ENCODE measurements at places on chromosomes 4 and X. TPM values are rescaled to one million over a fixed set of nuclear protein-coding genes. Genes with fewer than 3 reads are reported as not detected.

The UVSSA gene
- 1.9 TPM for polyA plus RNA-seq

DNA sequence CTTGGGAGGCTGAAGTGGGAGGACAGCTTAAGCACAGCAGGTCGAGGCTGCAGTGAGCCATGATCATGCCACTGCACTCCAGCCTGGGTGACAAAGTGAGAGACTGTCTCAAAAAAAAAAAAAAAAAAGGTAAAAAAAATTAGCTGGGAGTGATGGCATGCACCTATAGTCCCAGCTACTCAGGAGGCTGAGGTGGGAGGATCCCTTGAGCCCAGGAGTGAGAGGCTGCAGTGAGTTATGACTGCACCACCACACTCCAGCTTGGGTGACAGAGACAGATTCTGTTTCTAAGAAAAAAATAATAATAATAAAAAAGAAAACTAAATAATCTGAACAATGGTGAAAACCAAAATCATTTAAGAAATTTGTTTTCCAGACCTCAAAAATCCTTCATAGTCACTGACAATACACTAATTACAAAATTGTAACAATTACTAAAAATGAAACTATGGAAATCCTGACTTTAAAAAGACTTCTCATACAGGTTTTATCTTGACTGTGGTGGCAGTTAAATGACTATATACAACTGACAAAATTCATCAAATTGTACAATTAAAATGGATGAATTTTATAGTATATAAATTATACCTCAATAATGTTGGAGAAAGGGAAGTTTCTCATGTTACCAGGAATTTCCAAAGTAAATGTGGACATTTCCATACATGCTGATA lies 31.3 kb downstream of the PHF8 start:
- no peak for DNase-seq

- no peak for DNase-seq
These were observed 15.3 kb downstream of the KLHL2 start for GRCh38 chr4:165222651-165222994.

DNA sequence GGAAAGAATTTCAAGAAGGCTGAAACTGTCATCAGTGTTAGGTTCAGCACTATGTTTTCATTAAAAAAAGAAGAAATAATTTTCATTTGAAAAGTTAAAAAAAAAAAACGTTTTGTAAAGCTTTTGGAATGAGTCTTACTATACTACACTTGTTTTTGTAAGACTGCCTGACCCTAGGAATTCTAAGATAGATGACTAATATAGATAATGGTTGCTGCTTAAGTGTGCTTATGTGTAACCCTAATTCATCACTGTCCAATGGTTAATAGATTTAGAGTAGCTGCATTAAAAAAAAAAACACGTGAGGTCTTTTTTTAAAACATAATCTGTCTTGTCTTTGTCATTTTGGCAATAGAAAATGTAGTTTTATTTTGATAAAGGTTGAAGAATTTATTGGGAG lies 323.2 kb downstream of the IL1RAPL1 start:
- no peak for DNase-seq

DNA sequence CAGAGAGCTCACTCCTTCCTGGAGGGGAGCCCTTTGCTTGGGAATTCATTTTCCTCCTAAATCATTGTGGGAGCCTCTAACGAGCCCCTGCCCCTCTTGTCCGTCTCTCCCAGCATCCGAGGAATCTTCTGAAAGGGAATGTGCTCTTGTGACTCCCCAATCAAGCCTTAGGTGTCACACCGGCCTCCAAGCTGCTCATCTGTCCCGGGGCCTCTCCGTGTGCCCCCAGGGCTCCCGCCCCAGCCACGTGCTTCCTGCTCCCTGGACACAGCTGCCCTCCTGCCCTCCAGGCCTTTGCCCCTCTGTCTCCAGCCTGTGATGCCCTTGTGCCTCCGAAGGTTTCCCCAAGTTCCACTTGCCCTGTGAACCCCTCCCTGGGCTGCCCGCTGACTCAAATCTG lies 239.8 kb downstream of the AFAP1 start:
- no peak for DNase-seq

GRCh38 chr4:173526724-173527102 lies 3.3 kb downstream of the HAND2 start:
- no peak for DNase-seq

DNA sequence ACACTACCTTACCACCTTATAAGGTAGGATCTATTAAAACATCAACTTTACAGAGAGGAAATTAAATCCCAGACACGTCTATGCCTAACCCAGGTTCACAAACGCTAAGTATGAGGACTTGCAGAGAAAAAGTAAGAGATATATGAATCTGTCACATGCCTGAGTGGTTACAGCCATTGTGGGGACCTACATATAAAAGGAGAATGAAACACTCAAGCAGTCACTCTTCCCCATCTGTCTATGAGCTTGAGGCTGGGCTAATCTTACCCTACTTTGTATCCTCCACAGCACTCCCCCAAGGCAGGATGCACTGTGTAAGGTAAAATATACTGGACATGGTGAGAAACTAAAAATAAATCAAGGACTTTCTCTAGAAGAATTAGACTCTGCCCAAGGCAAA lies 339.9 kb downstream of the HNRNPD start:
- DNase-seq: no peak

- no peak for DNase-seq
These were observed 361.4 kb downstream of the TEX13C start for GRCh38 chrX:125681058-125681457.

DNA sequence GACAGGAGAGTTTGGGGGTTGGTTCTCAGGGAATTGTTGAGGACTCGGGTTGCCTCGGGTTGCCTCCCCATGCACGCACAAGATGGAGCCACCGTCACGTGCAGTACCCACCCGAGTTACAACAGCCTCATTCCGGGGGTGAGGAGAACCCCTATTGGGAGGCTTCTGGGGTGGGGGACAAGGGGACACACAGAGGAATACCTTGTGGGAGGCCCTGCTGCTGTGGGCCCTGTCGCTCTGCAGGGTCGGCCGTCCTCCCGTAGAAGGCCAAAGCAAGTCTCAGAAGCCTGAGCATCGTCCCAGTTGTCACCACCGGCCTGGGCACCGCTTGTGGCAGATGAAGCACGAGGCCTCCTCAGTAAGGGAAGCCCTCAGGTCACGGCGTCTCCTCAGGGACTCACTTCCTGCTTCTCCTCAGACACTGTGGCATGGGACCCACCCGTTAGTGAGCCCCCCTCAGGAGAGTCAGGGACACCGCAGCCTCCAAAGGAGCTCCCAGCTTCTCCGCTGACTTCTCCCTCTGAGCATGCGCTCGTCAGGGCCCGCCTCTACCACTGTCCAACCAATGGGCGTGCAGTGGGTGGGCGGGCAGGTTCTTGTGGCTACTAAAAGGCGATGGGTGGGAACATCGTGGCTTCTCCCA lies at the start of gene CT55:
Gene CT55, minus strand, starts transcription at position 522 of the 643 bp plus-strand sequence. Its CDS starts 227 bp downstream, at position 295.
- DNase-seq: no peak

- DNase-seq: no peak
These were observed 104.5 kb upstream of the MAOA start for GRCh38 chrX:43551590-43551989.

- DNase-seq: no peak
These were observed 39.9 kb downstream of the CCNG2 start for GRCh38 chr4:77196866-77197265.

DNA sequence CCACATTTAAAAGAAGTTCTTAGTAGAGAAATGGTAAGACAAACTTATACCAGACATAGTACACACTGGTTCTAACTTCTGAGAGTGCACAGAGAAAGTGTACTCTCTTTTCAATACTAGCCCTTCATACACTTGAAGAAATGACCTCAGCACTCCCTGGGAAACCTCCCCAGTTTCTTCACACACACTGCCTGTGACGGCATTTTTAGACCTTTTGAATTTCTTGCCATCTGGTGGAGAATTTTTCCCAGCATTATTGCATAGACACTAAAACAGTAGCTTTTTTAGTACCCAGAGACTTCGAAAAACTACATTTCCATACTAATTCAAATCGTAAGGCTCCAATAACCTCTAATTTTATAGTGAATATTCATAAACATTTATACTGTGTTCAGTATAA lies 341.6 kb upstream of the MAOA start:
- DNase-seq: no peak

DNA sequence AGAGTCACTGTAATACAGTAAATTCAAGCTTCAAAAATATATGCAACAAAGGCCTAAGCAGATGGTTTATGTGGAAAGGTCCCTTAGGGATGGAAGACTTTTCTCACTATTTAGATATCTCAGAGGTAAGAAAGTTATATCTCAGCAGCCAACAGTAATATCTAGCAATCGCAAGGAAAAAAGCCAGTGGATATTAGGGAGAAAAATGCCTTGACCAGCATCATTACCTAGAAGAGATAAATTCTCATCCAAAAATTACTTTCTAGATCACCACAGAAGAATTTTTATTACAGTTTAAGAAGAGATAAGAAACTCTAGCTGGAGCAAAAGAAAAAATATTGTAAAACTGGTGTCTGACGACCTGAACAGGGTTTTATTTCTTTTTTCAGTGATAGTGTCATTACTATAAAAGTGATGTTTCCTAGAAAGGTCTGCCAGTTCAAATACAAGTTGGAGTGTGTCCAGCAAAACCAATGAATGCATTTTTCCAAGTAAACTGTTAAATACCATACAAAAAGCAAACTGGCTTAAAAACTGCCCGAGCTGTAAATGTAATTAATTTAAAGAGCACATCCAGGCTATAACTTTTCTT lies 100.0 kb downstream of the ATP11C start:
- DNase-seq: no peak

DNA sequence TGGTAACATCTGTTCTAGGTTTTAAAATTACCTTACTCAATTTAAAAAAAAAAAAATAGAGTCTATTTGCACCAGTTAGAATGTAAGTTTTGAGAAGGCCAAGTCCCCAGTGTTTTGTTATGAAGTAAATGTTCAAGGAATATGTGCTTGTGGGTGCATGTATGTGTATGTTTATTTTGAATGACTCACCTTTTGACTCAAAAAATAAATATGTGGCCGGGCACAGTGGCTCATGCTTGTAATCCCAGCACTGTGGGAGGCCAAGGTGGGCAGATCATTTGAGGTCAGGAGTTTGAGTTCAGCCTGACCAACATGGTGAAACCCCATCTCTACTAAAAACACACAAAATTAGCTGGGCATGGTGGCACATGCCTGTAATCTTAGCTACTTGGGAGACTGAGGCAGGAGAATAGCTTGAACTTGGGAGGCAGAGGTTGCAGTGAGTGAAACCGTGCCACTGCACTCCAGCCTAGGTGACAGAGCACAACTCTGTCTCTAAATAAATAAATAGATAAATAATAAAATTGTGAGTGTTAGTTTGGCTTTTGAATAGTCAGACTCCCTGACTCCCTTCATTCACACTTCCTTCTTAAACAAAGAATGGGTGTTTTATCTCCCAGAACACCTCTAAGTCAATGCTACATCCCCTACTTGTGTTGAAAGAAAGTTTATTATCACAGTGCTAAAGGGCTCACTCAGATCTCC lies 511.3 kb upstream of the PCDH7 start:
- DNase-seq: no peak

GRCh38 chrX:34918091-34918736 lies 24.4 kb upstream of the FAM47B start:
- no peak for DNase-seq

DNA sequence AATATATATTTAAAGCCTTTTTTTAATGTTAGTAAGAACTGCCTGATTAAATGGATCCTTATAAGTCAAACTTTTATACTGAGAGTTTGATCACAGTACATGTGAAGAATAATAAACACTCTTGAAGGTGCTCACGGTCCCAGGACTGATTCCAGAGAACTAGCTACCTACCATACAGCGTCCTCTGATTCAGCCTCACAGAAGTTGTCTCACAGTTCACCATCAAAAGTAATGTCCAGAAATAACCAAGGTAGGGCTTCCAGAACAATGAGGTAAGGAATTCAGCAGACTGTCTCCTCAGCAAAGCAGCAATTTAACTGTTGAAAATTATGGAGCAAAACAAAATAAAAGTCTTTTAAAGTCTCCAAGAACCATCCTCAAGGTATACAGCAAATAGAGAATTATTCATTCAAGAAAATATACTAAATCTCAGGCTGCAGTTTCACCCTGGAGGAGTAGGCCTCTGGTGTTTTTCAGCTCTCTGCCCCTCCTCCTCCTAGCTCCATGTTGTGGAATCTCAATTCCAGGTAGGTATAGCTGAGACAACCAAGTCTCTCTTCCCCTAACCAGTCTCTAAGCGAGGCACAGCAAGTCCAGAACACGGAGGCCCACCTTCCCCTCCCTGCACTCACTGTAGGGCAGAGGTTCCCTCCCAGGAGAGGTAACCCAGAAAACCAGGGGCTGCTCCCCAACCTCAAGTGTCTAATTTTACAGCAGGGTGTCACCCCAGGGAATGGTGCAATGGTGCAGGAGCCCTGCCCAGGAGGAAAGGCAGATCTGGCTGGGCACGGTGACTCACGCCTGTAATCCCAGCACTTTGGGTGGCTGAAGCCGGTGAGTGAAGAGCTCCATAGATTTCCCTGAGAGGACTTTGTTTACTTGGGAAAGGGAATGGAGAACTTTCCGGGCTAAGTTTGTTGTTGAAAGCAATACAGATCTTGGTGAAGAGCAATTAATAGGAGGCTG lies 28.6 kb downstream of the FAM241A start:
- DNase-seq: no peak

DNA sequence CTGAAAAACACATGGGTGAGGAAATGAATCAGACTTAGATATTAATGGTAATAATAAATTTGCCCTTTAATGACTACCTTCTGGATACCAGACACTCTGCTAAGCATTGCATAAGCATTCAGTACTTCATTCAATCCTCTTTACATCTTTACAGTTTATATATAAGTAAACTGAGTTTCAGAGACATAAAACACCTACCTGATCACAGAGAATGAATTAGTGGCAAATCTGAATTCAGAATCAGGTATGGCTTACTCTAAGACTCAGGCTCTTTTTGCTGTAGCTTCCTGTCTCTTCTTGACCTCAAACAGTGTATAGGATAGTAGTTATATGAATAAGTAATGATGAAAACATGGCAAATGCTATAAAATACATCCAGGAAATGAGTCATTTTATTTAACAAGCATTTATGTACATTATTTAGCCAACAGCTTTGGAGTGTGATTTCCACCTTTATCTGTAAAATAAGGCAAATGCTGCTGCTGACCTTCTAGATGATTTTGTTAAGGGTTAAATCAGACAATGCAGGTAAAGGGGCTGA lies 83.9 kb downstream of the VEGFC start:
- no peak for DNase-seq

- no peak for DNase-seq
These were observed 175.7 kb upstream of the RASGEF1B start for GRCh38 chr4:81647388-81647787.

GRCh38 chr4:10343656-10344055 lies 113.6 kb downstream of the ZNF518B start:
- DNase-seq: no peak

DNA sequence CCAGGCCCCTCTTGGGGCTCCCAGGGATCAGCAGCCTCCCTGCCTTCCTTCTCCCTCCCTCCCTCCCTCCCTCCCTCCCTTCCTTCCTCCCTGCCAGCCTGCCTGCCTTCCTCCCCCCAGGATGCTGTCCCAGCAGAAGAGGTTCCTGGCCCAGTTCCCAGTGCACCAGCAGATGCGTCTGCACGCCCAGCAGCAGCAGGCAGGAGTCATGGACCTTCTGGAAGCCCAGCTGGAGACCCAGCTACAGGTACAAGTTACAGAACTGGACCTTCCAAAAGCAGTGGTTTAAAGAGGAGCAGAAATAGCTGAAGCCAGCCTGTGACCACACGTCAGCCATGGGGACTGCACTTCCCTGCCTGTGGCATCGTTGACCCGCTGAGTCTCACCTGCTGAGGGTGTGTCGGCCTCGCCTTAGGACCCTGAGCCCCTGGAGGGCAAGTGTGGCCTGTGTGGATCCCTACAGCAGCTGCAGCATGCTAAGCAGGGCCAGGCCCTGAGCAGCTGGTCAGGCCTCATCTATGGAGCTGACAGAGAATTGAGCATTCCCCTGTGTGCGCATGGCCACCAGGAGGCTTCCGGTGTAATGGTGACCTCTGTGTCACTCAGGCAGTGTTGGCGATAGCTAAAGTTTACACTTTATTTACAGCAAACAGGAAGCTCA lies 84.7 kb downstream of the CRMP1 start:
- DNase-seq: no peak

Data from naive thymus-derived CD8-positive, alpha-beta T cell (primary cell).